ENCODE measurements at places on chromosomes 13 and 19.

DNA sequence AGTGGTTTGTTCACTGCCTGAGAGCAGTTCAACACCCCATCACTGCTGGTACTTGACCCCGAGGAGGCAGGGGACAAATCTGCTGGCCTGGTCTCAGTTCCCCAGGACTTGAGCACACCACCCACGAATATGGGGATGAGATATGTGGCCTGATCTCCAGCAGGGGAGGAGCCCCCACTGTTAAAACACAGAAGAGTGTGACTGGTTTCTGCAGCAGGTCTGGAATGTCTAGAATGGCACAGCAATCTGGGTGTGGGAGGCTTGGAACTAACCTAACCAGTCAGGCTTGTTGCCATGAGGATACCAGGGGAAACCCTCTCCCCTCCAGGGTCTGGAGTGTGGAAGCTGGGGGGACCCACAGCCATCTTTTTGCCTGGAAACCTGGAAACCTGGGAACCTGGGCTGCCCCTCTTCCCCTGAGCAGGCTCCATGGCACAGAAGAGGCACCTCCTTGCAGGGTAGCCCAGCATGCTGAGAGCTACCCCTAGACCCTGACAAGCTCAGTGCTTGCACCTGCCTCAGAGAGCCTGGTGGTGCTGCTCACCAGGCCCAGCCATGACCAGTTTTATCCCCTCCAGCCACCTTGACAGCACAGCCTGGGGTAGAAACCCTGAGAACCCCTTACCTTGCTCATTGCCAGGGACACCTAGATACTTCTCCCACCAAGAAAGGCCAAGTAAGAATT lies 273.8 kb downstream of the LIG4 start:
- no peak for DNase-seq

- peak; percentile 63 for DNase-seq
Observed at GRCh38 chr13:33554919-33555791, 262.8 kb upstream of the RFC3 start.

DNA sequence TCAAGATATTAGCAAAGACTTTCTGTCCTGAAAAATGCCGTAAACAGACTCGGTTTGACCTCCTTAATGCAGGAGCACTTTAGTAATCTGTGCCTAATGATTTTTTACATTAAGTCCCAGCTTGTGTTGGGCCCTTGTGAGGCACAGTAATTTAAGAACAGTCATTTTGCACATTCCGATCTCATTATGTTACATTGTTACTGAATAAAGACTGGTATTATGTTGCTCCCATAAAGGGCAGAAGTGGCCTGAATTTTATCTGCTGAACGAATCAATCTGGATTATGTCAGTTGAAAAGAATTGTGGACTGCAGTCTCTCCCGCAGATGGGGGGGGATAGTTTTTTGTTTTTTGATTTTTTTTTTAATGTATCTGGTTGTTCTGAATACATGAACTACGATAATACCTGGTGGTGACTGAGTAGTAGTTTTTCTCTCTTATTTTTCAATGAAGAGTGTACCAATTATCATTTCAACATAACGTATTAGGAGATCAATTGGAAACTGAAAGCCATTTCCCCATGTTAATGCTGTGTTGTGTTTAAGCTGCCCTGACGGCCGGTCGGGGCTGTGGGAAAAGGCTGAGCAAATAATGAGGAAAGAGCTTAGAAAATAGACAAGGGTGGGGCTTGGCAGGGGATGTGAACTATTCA lies 290.2 kb downstream of the ZNF536 start:
- peak; percentile 14 for DNase-seq

GRCh38 chr19:20558571-20558970 lies 7.0 kb downstream of the ZNF737 start:
- no peak for DNase-seq

DNA sequence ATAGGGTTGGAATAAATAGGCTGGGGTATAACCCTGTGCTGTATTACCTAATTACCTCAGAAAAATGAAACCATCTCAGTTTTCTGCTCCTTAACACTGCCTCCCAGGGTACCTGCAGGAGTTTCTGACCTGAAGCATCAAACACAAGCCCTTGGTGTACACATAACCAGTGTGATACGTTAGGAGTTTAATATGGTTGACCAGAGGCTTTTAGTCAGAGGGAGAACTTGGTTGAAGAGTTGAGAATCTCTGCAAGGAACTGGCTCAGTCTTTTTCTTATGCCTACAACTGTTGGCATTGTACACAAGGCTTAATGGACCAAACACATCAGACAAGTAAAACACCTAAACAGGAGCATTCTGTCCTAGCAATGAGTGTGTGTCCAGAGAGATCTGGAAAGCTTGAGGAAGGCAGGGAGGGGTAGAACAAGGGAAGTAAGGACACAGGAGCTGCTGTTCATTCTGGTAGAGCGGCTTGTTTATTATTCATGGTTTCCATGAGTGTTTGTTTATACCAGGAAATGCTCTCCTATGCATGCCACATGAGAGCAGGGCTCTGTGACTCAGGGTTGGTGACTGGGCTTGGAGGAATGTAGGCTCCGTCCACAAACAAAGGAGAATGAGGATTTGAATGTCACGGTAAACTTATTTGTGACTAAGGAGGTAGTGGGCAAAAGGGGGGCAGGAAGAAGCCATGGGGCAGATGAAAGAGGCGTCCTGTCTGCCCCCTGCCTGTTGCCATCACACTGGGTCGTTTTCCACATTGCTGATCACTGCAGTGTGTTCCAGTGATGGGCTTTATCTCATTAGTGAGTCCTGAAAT lies 11.9 kb upstream of the SPATA13 start:
- DNase-seq = peak; percentile 94

- no peak for DNase-seq
Observed at GRCh38 chr19:41328842-41329225, 18.9 kb downstream of the CCDC97 start.

- DNase-seq = no peak
Observed at GRCh38 chr13:65584126-65584525, 1646.0 kb downstream of the PCDH9 start.

GRCh38 chr13:30734439-30734838 lies 904 bp upstream of the ALOX5AP start:
- peak; percentile 51 for DNase-seq

GRCh38 chr19:4816202-4816949 lies 15.1 kb downstream of the TICAM1 start:
- DNase-seq = no peak

DNA sequence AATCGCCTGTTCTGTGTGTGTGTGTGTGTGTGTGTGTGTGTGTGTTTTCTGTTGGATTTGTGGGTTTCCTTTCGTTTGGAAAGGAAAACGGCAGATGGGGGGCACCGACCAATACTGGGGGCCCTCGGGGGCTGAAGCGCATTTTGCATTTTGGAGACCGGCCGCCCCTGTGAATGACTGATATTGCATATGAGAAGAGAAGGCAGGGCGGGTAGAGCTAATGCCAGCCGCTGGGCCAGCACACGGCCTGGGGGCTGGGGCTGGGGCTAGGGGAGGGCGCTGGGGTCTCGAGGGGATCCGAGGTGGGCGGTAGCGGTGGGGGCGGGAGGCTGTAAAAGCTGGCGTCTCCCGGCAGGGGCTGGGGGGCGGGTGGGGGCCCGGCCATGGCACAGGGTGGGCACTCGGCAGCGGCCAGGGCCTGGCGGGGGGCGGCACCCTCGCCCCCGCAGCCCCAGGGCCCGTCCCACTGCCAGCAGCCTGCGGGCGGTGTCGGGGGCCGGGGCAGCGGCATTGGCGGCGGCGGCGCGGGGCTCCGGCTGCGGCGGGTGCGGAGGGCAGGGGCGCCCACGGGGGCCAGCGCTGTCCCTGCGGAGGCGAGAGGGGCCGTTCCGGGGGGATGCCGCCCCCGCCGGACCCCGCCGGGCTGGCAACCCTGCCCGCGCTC lies 11.2 kb downstream of the ANO8 start:
- DNase-seq = no peak

DNA sequence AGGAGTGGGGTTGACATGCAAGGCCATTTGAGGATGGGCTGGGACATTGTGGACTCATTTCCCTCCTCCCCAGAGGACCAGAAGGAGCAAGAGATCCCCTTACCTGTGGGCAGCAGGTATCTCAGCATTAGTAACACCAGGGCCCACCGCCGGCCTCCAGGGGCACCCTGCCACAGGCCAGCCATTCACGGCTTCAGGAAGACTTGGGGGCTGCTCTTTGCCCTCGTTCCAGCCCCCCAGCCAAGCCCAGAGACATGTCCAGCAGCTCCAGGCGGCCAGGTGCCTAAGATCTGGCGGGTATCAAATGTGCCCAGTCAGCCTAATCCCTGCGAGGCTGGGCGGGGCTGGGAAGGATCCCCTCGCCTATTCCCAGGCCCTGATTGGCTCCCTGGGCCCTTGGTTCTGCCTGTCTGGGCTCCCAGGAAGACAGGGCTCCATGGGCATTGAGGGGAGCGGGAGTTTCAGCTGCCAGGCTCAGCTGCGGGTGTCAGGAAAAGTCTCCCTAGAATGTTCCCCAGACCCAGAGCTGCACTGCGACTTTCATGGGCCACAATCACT lies 21.3 kb upstream of the OR1M1 start:
- no peak for DNase-seq

- DNase-seq = no peak
Observed at GRCh38 chr13:110150384-110151101, 156.4 kb downstream of the COL4A1 start.

DNA sequence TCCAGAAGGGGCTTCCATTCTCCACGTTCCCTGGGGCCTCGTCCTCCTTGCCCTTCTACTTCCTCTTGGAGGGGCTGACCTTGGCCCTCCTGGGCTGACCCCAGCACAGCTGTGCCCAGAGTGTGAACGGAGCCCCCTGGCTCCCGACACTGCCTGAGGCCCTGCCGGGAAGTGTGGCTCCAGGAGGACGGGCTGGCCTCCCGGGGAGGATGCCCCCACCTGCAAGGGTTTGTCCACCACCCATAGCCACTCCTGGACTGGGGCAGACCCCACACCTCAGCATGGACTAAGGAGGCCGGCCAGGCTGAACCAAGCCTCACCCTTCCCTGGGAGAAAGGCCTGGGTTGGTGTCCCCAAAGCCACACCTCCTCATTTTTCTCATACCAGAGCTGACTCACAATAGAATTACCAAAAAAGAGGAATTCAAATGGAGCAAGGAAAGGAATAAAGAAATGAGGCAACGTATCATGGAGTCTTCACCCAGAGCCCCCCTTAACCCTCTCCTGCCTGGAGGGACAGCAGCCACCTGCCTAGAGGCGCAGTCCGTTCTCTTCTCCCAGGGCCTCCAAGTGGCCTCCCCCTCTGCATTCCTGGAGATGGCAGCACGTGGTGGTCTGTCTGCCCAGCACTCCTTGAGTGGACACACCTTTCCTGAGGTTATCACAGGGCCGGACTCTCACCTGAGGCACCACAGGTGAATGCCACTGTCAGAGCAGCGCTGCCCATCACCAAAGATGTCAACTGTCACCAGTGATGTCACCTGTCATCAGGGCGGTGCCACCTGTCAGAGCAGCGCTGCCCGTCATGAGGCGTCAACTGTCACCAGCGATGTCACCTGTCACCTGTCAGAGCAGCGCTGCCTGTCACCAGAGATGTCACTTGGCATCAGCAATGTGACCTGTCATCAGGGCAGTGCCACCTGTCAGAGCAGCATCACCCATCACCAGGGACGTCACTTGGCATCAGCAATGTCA lies 3.1 kb upstream of the C13orf46 start:
- peak; percentile 74 for DNase-seq

GRCh38 chr13:32851083-32852069 lies 164.8 kb upstream of the KL start:
- DNase-seq = peak; percentile 43

GRCh38 chr19:10419646-10420443 lies 493 bp upstream of the PDE4A start:
- DNase-seq = peak; percentile 94

- DNase-seq = no peak
Observed at GRCh38 chr19:48394331-48395169, 1.1 kb downstream of the GRIN2D start.

Data from choroid plexus epithelial cell (primary cell).